ENCODE measurements at places on chromosomes 5 and 9.

GRCh38 chr9:27561685-27562084 is 11.6 kb downstream of the C9orf72 start:
- DNase-seq = no peak
- H3K4me1 ChIP-seq = no peaks in the 10 kb centered on the region
- no peaks in the 10 kb centered on the region for H3K36me3 ChIP-seq
- no peak overlapping the region for H3K27ac ChIP-seq

GRCh38 chr9:82148901-82149461 is 160.4 kb downstream of the SPATA31D1 start:
- H3K36me3 ChIP-seq = no peaks in the 10 kb centered on the region
- H3K4me3 ChIP-seq = no peak overlapping the region
- no peaks in the 10 kb centered on the region for H3K27me3 ChIP-seq

DNA sequence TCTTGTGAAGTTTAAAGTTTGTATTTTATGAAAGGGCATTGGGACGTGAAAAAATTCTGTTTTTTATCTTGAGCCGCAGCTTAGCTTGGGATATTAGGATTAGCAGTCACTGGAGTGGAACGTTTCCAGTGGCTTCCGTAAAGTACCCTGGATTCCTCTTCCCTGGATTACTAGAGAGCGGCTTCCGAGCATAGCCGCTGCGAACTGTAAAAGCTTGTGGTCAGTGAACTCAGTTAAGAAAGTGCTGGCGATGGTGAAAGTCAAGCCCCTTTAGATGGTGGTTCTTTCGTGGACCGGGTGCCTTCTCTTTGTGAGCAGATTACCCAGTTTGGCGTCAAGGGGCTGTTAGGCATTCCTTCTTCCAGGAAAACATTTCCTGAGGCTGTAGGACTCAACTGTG is 168.1 kb downstream of the KDM4C start:
- H3K4me3 ChIP-seq = no peak overlapping the region
- no peaks in the 10 kb centered on the region for H3K27me3 ChIP-seq
- no peak overlapping the region for H3K27ac ChIP-seq
- no peaks in the 10 kb centered on the region for H3K4me1 ChIP-seq

DNA sequence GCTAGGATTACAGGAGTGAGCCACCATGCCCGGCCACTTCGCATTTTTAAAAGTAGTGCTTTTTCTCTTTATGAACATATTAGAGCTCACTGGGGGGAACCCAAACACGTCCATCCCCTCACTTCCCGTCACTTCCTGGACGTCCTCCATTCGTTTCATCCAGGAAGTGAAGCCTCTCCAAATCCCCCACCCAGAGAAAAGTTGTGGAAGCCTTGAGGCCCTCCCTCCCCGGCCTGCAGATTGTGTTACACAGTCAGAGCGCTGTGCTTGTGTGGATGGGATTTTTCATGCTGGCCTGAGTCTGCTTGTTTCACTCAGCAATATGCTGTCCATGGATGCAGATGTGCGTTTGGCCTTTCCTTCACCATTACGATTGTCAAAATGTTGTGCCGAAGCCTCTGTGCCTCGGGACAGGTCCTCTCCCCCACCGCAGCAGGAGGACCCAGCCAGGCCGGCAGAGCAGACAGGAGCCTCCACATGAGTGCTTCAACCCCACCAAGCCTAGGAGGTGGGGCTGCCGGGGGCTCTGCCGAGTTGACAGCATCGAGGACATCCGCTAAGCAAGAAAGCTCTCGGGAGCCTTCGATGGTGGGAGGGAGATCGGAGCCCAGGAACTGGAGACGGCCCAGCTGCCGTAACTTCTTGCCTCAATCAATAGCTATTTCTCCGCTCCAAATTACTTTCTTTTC is 121.6 kb upstream of the PPP1R26 start:
- no peak overlapping the region for H3K4me3 ChIP-seq
- no peak for DNase-seq
- H3K36me3 ChIP-seq = no peaks in the 10 kb centered on the region
- no peaks in the 10 kb centered on the region for H3K27me3 ChIP-seq

DNA sequence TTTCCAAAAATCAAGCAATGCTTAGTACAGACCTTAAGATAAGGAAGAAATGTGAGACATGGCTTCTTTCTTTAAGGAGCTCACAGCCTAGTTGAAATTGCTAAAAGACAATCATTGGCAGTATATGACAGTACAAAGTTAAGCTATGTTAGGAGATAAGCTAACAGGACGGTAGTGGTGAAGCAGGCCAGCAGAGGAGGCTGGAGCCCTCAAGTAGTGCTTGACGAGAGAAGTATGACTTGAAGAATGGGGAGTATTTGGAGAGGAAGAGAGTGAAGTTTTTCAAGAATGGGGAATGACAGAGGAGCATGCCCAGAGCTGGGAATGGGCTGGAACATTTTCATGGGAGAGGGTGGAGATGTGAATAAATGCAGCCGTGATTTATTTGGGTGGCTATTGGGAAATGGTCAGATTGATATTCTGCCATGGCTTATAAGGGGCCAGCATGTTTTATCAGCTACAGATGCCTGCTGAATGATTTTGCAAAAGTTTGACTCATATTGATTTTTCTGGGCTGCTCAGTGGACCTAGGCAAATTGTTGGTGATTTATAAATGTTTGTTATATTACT is 43.7 kb downstream of the LURAP1L start:
- no peak overlapping the region for H3K27ac ChIP-seq
- H3K4me3 ChIP-seq = no peak overlapping the region
- no peak for DNase-seq
- no peaks in the 10 kb centered on the region for H3K36me3 ChIP-seq
- peaks cover 19% of the 10 kb centered on the region for H3K4me1 ChIP-seq

DNA sequence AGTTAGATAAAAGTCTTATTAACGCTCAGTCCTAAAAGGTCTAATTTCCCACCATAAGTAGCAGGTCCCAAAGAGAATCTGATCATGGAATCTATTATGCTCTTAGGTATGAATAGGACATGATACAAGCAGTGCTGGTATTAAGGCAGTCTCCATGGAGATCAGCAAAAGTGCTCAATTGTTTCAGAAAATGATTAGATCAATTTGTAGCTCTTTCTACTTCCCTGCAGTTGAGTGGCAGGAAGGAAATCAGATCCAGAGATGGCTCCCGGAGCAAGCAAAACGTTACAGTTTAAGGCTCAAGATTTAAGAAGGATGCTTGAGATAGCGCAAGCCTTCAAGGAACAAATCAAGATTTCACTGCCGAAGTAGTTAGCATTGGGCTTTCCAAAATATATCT is 205.7 kb downstream of the DRD1 start:
- H3K4me1 ChIP-seq = no peaks in the 10 kb centered on the region
- no peak for DNase-seq
- no peaks in the 10 kb centered on the region for H3K36me3 ChIP-seq
- H3K27me3 ChIP-seq = no peaks in the 10 kb centered on the region

- peak; percentile 49 for DNase-seq
- peaks cover 61% of the 10 kb centered on the region for H3K36me3 ChIP-seq
- no peaks in the 10 kb centered on the region for H3K27me3 ChIP-seq
- H3K4me1 ChIP-seq = peaks cover 95% of the 10 kb centered on the region
Observed at GRCh38 chr9:124291801-124292396, 34.1 kb downstream of the NEK6 start.

DNA sequence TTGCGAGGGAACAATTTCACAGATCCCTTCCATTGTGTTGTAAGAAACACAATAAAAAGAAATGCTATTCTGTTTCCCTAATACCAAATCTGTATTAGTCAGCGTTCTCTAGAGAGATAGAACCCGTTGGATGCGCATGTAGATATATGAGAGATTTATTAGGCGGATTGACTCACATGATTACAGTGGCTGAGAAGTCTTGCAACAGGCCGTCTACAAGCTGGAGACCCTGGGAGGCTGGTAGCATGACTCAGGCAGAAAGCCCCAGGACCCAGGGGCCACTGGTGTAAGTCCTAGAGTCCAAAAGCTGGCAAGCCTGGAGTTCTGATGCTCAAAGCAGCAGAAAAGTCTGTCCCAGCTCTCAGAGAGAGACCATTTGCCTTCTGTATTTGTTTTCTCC is 18.4 kb upstream of the IL17B start:
- no peak for DNase-seq
- H3K36me3 ChIP-seq = no peaks in the 10 kb centered on the region
- H3K27me3 ChIP-seq = no peaks in the 10 kb centered on the region
- no peak overlapping the region for H3K27ac ChIP-seq
- no peak overlapping the region for H3K4me3 ChIP-seq

DNA sequence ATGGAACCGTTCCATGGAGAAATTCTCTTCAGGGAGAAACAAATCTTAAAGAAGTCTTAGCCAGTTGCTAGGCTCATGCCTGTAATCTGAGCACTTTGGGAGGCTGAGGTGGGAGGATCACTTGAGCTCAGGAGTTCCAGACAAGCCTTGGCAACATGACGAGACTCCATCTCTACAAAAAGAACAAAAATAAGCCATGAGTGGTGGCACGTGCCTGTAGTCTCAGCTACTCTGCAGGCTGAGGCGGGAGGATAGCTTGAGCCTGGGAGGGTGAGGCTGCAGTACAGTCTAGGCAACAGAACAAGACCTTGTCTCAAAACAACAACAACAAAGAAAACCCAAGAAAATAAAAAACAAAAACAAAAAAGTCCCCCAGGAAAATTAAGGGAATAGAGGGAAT is 8.2 kb downstream of the HSPB3 start:
- H3K4me1 ChIP-seq = peaks cover 8% of the 10 kb centered on the region
- H3K27me3 ChIP-seq = no peaks in the 10 kb centered on the region
- H3K27ac ChIP-seq = no peak overlapping the region
- no peak for DNase-seq
- no peaks in the 10 kb centered on the region for H3K36me3 ChIP-seq
- H3K4me3 ChIP-seq = no peak overlapping the region

DNA sequence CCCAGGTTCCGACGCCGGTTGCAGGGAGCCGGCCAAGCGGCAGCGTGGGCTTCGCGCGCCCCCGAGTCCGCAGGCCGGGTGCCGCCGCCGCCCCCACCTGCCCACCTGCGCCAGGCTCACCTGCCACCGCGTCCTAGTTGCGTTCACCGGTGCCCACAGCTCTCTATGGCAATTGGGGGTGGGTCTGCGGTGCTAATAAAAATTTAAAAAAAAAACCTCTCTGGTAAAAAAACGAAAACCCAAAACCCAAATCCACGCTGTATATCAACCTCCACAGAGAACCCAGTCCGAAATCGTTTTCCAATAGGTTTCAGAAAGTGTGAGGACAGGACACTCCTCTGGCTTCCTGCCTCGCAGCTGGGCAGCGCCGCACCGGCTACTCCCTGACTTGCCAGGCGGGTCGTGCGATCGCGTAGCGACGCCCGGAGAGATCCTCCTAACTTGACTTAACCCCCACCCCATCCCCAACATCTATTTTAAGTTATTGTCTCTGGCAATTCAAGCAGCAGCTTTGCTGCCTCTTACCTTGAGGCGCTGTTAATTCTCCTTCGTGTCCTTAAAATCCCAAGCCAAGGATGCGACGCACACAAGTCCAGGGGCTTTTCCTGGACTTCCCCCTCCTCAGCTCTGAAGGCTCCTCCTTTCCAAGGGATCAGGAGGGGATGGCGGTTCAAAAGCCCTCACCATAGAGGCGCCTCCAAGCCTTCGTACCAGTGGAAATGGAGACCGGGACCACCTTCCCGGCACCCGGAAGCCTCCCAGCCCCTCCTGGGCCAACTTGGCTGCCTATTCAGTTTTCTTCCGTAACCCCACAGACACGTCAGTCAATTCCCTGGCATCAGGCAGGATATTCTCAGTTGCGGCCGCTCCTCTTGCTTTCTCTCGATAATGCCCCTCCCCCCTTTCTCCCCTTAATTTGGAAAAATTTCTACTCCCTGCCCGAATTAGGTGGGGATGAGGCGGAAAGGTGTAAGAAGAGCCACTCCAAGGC is 1639.4 kb upstream of the C9orf72 start:
- H3K36me3 ChIP-seq = no peaks in the 10 kb centered on the region
- DNase-seq = no peak
- no peaks in the 10 kb centered on the region for H3K4me1 ChIP-seq
- H3K27me3 ChIP-seq = no peaks in the 10 kb centered on the region

- H3K36me3 ChIP-seq = no peaks in the 10 kb centered on the region
- H3K4me3 ChIP-seq = no peak overlapping the region
- no peak for DNase-seq
- H3K27me3 ChIP-seq = no peaks in the 10 kb centered on the region
- H3K4me1 ChIP-seq = no peaks in the 10 kb centered on the region
- no peak overlapping the region for H3K27ac ChIP-seq
Observed at GRCh38 chr9:77128125-77128789, 49.1 kb upstream of the VPS13A start.

DNA sequence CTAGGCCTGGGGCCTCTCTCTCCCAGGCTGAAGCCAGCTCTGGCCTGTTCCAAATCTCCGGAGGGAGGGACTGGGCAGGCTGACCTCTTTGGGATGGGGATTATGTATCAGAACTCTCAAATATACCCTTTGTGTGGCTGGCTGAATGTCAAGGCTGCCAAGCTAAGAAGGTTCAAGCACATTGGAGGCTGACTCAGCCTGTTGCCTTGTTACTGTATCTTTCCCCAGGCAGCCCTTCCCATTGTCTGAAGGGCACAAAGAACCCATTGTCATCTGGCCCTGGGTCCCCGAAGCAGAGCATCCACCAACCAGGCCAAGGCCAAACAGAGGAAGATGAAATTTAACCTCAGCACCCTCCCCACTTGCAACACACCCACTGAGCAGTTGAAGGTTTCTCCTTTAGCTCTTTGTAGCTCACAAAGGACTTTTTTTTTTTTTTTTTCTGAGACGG is 7.3 kb upstream of the SPARC start:
- H3K27ac ChIP-seq = no peak overlapping the region
- no peak for DNase-seq
- H3K4me1 ChIP-seq = peaks cover 43% of the 10 kb centered on the region

DNA sequence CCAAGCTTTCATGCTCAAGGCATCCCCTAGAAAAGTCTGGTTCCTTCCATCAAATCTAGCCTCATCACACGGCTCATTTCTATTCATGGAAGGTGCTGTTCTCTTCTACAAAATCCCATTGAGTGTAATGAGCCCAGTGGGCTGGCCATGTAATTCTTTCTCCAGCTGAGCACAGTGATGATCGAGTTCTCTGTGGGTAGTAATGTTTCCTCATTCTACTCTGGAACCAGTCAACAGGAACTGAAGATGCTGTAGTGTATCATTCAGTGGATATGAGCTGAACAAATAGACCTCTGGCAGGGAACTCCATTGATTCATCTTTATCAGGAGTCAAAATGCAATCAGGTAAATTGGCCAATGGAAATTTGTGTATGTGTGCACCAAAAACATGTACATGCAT is 149.2 kb downstream of the LRRC70 start:
- no peak overlapping the region for H3K4me3 ChIP-seq
- no peak for DNase-seq
- H3K36me3 ChIP-seq = no peaks in the 10 kb centered on the region
- no peak overlapping the region for H3K27ac ChIP-seq
- H3K4me1 ChIP-seq = no peaks in the 10 kb centered on the region
- H3K27me3 ChIP-seq = no peaks in the 10 kb centered on the region

- no peak overlapping the region for H3K27ac ChIP-seq
- H3K4me3 ChIP-seq = no peak overlapping the region
- no peak for DNase-seq
- H3K27me3 ChIP-seq = no peaks in the 10 kb centered on the region
- H3K36me3 ChIP-seq = no peaks in the 10 kb centered on the region
Observed at GRCh38 chr5:101720033-101720432, 576.1 kb downstream of the SLCO4C1 start.

DNA sequence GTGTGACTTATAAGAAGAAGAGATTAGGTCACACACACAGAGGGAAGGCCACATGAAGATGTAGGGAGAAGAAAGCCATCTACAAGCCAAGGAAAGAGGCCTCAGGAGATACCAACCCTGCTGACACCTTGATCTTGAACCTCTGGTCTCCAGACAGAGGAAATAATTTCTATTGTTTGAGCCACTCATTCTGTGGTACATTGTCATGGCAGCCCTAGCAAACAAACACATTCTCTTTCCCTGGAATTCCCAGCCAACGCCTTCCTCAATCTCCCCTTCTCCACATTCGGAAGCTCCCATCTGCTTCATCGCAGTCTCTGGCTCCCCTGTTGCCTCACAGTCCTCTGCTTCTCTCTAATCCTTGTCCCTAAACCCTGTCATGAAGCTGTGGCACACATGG is 16.7 kb downstream of the PTGS1 start:
- DNase-seq = peak; percentile 25
- no peak overlapping the region for H3K4me3 ChIP-seq
- no peaks in the 10 kb centered on the region for H3K4me1 ChIP-seq
- H3K36me3 ChIP-seq = no peaks in the 10 kb centered on the region
- H3K27me3 ChIP-seq = no peaks in the 10 kb centered on the region
